Stimulated activated naive CD8-positive, alpha-beta T cell treated with anti-CD3 and anti-CD28 coated beads, Interleukin-15, amount 100 ng/mL, for 72 hours (primary cell): ENCODE measurements at places on chromosomes 7 and 10.
A peak's percentile ranks its signal among the peaks of the same experiment; 100 is the strongest.

DNA sequence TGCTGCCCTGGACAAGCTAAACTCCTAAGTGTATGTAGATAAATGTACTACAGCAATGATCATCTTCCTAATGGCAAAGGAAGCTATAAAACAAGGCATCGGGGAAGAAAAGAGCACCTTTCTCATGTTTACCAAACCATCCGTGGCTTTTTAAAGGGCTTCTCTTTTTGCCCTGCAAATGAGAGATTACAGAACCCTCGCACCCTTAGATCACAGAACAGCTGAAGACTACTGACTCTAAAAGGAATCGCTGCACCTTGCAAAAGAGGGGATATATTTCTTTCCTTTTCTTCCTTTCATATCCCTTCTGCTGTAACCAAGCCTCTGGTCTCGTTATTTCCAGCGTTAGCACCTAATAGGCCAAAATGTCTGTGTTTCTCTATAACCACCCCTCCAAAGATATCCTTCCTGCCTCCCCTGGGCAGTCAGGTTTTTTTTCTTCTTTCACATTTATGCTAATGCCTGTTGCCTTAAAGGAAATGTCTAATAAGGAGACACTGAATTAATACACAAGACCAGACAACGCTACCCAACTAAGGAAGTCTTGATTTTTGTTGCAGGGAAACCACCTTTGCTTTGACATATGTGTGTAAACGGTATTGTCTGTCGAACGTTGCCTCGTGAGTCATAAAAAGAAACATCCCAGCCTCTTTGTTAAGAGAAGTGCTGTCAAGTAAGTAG is 10.5 kb downstream of the ST8SIA6 start:
- peak; percentile 36 for DNase-seq

DNA sequence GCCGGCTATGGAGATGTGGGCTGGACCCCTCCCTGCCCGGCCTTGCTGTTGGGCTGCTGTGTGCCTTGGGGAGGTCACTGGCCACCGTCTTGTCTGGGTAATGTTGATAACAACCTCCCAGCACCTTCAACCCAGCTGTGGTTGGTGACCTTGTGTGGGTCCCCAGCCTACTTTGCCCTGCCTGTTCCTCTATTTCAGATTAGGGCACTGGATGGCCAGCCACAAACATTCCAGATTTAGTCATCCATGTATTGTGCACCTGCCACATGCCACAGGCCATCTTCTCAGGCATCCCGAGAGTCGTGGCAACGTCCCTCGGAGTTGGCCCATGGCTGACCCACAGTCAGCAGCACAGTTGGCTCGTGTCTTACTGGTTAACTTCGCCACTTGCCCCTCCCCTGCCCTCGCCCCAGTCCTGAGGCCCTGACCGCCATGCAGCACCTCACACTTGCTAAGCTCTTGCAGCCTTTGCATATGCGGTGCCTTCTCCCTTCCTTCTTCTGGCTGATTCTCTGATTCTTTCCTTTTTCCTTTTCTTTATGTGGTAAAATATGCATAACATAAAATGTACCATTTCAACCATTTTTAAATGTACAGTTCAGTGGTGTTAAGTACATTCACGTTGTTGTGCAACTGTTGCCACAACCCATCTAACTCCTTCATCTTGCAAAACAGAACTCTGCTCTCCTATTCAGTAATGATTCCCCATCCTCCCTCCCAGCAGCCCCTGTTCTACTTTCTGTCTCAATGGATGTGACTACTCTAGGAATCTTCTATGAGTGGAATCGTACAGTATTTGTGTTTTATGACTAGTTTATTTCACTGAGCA is 60.6 kb downstream of the PRF1 start:
- no peak for DNase-seq

- DNase-seq = no peak
Observed at GRCh38 chr10:82212753-82213152, 337.8 kb downstream of the NRG3 start.

GRCh38 chr10:124705817-124706461 is 38.2 kb downstream of the FAM53B start:
- DNase-seq = no peak

DNA sequence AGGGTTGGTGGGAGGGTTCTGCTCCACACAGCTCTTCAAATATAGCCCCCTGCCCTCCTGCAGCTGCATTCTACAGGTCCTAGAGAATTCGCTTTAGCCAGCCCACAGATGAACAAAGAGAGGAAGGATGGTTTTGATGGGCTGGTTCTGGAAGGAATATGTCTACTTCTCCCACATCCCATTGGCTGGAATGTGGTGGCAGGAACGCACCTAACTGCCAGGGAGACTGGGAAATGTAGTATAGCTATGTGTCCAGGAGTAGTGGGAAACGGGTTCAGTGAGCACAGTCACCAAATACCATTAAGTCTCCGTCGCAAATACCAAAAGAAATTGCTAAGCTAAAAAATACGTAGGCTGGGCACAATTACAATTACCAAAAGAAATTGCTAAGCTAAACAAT is 7.3 kb upstream of the PTER start:
- DNase-seq = no peak

- no peak for DNase-seq
Observed at GRCh38 chr7:101783381-101784181, 33.8 kb upstream of the CUX1 start.

GRCh38 chr10:73910764-73911552 is at the start of gene PLAU:
Gene PLAU (plus strand): TSS chr10:73911132. CDS start chr10:73911556, 424 bp downstream.
- DNase-seq = peak; percentile 47

GRCh38 chr7:156889089-156889488 is 3.9 kb downstream of the LMBR1 start:
- DNase-seq = no peak

GRCh38 chr10:103800789-103801540 is 54.4 kb downstream of the SH3PXD2A start:
- peak; percentile 35 for DNase-seq

DNA sequence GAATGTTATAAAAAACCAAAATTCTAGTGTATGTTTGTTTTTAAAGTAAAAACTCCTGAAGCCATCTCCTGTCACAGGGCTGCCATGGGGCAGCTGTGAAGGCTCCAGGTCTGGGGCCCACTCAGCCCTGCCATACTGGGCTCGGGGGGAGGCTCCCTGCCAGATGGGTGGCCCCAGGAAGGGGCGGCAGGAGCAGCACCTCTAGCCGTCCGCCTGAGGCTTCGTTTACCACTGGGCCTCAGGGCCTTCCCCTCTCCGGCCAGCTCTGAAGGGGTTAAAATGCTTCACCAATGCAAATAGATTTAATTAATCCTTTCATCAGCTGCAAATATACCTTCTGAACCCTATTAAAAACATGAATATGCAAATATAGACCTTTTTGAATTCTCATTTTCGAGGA is 139.0 kb downstream of the ELFN1 start:
- DNase-seq = no peak

DNA sequence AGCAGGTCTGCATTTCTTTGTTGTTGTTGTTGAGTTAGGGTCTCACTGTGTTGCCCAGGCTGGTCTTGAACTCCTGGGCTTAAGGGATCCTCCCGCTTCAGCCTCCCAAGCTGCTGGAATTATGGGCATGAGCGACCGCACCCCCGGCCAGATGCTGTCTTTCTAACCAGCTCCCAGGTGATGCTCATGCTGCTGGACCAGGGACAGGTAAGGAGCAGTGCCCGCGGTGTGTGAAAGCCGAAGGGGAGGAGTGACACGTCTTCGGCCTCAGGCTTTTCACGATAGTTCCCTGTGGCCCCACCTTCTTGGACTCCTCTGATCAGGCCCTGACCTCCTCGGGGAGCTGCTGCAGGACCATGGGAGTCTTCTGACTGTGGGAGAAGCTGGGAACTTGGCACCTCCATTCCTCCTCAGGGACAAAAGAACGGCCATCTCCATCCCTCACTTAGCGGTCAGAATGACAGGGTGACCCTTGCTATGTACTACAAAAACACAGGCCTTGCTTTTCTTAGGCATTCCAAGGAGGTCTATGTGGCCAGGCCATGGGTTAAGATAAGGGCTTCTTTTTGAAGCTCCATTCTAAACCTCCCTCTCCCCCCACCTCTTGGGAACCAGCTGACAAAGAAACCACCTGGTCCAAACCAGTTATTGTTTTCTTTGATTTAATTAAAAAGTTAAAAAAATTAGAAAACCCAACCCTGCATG is 5.5 kb downstream of the SFRP5 start:
- DNase-seq = no peak

DNA sequence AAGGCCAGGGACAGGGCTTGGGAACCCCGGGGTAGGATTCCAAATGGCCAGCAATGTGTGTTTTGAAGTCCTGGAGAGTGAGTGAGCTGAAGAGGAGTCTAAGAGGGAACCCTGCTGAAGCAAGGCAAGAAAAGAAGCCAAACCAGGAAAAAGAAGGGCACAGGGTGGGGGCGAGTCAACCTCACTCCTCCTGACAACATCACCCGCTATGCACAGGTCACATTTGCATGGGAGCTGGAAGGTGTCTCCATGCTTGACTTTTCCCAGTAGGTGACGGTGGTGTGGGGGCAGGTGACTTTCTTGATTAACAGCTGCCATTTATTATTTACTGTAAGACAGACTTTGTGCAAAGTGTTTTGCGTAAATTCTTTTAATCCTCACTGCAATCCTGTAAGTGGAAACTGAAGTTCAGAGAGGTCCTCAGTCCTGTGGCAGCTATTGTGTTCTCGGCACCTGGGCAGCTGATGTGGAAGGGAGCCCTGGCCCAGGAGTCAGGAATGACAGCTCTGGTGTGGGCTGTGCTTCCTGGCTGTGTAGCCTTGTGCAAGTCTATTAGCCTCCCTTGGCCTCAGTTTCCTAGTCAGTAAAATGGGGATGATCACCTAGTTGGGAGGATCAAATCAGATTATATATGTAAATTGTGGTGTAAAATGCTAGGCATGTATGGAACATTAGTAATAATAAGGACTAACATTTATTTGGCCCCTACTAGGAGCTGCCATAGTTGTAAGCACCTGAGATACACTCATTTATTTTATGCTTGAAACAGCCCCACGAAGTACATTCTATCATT is 90.9 kb downstream of the SH3PXD2A start:
- no peak for DNase-seq

DNA sequence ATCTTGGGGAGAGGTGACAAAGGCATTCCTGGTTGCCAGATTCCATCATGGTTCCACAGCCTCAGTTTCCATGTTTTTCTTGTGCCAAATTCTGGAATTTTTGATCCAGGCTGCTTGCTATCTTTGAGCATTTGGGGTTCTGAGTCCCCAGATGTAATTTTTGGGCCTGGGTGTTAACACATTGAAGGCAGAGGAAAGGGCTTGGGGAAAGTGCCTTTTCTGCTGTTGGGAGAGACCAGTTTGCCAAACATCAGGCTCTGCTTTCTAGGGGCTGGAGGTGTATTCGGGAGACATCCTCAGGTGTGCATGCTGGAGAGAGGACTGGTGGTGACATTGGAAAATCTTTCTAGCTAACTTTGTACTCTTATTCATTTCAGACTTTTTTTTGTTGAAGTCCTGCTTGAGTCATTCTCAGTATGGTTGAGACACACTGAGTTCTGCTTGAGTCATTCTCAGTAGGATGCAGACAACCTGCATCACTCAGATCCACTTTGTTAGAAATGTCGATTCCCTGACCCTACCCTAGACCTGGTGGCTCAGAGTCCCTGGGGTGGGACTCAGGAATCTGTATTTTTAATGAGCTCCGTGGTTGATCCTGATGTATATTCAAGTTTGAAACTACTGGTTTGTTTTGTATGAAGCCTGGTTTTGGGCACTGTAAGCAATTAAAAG is 101.0 kb downstream of the LRMDA start:
- DNase-seq = no peak

- DNase-seq = no peak
Observed at GRCh38 chr7:154503962-154504550, 451.9 kb downstream of the DPP6 start.

DNA sequence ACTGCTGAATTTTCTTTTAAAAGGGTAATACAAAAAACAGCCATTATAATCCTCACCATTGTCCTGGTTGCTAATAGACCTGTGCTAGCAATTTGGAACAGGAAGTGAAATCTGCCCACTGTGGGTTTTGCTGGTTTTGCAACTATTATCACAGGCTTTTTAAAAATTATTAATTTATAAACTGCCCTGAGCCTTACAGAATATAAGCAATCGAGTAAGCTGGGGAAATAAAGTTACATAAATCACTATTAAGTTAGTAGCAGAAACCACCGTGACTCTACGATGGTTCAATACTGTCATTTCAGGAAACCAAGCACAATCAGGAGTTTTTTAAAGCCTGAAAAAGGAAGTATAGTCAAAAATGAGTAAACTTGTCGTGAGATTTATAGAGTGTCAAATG is 62.3 kb downstream of the TMEM26 start:
- no peak for DNase-seq

DNA sequence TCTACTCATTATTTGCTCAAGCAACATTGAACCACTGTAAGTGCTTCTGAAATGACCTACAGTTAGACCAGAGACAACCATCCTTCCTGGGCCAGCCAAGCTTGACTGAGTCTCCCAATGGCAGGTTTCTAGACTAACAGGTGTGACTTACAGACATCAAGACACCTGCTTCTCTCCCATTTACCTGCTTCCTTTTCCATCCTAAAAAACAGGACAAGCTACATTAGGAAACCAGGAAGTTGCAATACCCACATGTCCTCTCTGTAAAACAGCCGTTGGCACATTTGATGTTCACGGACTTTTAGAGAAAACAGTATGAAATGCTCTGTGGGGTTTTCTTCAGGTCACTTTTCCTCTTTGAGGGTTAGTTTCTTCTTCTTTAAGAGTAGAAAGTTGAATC is 4.0 kb downstream of the HECW1 start:
- DNase-seq = no peak

GRCh38 chr10:103147645-103148044 is 45.4 kb downstream of the NT5C2 start:
- no peak for DNase-seq

- no peak for DNase-seq
Observed at GRCh38 chr7:151869109-151869428, 7.8 kb downstream of the PRKAG2 start.

DNA sequence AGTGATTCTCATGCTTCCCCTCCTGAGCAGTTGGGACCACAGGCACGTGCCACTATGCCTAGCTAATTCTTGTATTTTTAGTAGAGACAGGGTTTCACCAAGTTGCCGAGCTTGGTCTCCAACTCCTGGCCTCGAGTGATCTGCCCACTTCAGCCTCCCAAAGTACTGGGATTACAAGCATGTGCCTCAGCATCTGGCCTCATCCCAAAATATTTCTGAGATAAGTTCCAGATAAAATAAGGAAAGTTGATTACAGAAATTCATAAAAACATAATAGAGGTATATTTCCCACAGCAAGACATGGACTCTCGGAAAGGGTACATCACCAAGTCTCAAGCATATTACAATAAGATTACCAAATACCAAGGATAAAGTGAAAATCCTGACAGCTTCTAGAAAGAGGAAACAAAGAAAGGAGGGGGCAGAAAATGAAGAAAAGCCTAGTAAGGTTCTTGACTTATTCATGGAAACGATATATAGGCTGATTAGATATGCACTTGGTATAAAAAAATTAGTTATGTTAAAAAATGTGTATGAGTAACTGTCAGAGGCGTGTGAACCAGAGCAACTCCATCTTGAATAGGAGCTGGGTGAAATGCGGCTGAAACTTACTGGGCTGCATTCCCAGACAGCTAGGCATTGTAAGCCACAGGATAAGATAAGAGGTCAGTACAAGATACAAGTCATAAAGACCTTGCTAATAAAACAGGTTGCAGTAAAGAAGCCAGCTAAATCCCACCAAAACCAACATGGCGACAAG is 35.0 kb downstream of the IQUB start:
- DNase-seq = no peak
